ENCODE measurements at places on chromosomes 7 and 10.

GRCh38 chr7:50807026-50807730 is 24.5 kb upstream of the GRB10 start:
- peak; percentile 52 for DNase-seq

DNA sequence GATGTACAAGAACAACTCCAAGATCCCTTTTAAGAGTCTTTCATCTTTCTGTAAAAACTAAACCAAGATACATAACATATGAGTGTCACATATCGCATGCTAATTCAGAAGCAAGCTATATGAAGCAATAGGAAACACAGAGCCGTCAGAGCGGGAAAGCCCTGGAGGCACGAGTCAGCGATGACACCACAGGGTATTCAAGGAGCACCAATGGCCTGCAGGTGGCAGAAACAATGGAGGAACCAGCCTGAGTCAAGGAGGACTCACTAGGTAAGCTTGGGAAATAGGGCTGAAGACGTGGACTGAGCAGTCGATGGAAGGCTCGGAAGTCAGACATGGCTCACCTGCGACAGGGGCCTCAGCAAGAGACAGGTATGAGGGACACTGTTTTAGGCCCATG is 214.4 kb downstream of the FAM107B start:
- peak; percentile 80 for DNase-seq

DNA sequence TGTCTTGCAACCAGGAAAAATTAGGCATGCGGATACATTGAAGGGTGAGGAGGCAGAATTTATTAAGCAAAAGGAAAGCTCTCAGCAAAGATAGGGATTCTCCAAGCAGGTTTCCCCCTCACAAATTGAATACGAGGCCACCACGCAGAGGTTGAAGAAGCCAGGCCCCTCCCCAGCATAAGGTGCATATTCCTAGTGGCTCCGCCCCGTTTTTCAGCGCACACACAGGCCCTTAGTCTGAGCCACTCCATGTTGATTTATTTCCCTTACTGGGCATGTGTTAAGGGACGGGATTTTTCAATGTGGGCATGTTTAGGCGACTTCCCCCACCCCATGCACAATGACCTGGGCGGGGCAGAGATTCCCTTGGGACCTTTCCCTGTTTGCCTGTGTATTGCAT is 24.9 kb downstream of the PPP2R2D start:
- no peak for DNase-seq

- DNase-seq: no peak
These were observed 91.4 kb upstream of the NAMPT start for GRCh38 chr7:106376026-106376799.

DNA sequence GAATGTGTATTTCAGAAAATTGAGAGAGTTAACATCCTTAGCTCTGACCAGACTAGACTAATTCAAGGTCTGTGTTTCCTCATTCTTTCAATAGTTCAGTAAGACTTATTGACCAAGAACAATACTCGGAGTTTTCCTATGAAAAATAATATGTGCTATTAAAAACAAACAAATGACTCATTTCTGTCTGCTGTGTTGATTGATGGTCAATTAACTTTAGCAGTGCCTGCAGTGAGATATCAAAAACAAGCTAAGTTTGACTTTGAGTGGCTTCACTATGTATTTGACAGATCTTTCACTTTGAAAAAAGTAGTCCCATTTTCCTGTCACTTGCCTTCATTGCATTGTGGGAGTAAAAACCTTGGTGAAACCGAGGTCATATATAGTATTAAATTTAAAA is 91.0 kb downstream of the GNAT3 start:
- DNase-seq: no peak

DNA sequence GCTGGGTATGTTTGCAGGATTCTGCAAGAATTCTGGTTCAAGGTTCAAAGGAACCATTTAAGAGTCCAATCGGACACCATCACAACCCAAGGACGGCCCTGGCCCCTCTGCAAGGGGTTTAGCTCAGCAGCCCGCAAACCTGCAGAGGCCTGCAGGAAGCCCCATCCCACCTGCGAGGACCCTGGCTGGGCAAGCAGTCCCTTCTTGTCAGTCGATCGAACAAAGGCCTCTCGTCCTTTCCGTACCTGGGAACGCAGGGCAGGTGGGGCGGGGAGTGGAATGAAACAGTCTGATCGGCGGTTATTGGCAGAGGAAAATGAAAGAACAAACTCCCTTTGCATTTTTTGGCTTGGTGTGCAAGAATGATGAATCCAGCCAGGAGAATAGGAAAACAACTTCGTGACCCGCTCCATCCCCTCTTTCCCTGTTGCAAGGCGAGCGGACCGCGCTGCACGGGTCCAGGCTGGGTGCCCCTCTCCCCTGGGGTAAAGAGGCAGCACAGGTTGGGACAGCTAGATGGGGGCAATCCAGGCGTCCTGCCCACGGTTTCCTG is 73.7 kb downstream of the INSIG1 start:
- DNase-seq: no peak

GRCh38 chr7:31794851-31795344 is 107.9 kb downstream of the PPP1R17 start:
- peak; percentile 61 for DNase-seq

DNA sequence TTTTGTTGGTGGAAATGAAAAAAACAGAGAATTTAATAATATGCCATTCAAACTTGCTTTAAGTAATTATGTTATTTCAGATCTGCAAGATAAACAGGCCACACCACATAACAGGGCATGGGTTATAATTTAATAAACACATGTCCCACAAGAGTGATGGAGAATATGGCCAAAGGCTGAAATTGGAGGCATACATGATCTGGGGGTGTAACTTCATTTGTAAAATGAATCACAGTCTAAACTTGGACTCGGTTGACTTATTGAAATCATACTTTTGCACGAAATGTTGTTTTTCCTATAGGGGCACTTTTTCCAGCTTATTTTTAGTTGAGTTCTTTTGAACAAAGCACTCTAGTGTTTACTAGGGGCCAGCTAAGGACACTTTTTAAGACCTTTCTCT is 151.6 kb downstream of the TMEM26 start:
- DNase-seq: no peak

- no peak for DNase-seq
These were observed 11.1 kb downstream of the CAMK1D start for GRCh38 chr10:12360461-12360860.

- DNase-seq: no peak
These were observed 6.8 kb downstream of the TBATA start for GRCh38 chr10:70778267-70778924.

- no peak for DNase-seq
These were observed 2.8 kb downstream of the PRF1 start for GRCh38 chr10:70599791-70600190.

DNA sequence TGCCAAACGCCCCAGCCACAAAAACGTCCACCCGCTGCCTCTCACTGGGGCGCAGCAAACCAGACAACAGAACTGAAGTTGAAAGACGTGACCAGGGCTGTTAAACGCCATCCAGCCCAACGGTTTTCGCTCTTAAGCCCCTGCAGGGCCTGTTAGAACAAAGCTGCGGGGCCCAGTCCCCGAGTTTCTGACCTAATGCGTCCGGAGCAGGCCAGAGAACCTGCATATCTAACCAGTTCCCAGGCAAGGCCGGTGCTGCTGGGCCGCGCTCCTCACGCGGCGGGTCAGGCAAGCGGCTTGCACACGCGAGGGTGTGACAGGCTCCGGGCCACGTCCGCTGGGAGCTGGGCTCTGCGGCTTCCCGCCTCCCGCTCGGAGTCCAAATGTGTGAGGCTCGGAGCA is 87.0 kb downstream of the PTPRN2 start:
- no peak for DNase-seq

DNA sequence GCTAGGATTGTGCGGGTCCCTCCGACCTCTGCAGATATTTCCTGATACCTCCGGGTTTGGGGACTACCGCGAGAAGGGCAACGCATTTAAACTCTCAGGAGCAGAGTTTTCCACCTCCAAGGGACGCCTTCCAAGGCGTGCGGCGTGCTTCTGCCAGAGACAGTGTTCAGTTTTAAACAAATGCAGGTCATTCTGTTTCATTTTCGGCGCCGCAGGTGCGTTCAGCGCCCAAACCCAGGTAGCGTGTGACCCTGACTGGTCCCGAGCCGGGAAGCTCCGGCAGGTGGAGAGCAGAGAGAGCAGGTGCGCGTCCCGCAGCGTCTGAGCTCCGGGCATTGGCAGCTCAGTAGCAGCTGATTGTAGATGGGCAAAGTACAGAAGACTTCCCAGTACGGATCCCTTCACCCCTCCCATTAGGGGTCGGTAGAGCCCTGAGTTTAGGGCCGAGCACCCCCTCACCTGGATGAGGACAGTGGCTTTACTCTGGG is 1.4 kb upstream of the CYP26A1 start:
- no peak for DNase-seq

DNA sequence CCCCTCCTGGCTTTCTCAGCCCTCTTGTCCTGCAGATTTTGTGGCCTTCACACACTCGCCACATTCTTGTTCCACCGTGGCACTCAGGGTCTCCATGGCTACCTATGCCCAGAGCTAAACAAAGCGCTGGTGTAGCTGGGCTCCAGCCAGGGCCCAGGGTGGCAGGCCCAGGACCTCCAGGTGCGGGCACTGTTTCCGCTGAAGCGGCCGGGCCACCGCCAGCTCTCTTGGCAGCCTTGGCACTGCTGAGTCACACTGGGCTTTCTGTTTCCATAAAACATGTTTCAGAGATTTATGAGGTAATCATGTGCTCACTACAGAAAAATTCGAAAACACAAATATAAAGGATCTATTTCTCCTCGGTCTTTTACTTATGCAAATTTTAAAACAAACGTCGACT is 51.3 kb downstream of the AOC1 start:
- peak; percentile 46 for DNase-seq

GRCh38 chr7:23205909-23206767 is 24.3 kb downstream of the NUP42 start:
- no peak for DNase-seq

GRCh38 chr7:19268737-19269136 is 123.5 kb upstream of the FERD3L start:
- peak; percentile 13 for DNase-seq

- DNase-seq: no peak
These were observed 24.3 kb downstream of the GRID1 start for GRCh38 chr10:86342111-86342863.

DNA sequence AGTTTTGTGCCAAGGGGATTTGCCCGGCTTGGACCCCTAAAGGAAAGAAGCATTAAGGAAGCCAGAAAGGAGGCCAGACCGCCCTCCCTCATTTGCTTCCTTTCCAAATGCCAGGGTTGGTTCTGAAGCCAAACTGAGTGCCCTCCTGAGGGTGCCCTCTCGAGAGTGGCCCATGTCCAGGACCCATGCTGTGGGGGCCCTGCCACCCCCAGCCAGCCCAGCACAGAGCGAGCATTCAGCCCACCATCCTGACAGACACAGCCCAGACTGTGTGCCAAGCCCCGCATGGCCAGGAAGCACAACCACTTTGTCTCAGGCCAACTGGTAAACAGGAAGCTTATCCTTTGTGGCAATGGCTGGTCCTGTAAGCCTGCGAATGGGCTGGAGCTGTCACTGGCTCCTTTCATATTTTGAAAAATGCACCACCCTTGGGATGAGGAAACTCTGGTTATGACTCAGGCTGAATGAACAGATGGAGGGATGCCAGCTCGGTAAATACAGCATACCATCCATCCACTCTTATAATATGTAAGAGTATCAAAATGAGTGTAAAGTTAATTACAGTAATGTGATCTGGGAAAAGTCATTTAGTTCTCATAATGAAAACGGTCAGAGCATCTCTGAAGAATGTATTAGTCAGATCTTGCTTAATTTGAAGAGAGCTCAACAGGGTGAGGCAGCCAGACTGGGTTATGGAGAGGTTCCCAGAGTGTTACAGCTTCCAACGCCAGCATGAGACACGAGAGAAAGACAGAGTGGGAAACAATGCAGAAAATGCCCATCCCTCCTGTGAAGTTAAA is 65.0 kb downstream of the STK17A start:
- peak; percentile 99 for DNase-seq

DNA sequence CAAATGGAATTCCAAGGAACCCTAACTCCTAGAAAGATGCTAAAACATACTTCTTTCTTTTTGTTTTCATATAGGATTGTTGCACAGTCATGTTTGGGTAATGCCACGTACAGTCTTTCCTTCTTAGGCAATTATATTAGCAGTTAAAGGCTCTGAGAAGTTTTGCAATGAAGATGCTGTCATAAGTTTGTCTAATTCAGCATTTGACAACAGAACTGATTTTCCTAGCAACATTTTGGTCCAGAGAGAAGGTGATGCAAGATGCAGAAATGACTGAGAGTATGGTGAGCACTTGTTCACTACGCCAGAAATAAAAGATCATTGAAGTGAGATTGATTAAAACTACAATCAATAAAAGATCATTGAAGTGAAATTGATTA is 184.0 kb upstream of the PLXNA4 start:
- DNase-seq: no peak

GRCh38 chr7:33781167-33781566 is 124.2 kb upstream of the BMPER start:
- no peak for DNase-seq

DNA sequence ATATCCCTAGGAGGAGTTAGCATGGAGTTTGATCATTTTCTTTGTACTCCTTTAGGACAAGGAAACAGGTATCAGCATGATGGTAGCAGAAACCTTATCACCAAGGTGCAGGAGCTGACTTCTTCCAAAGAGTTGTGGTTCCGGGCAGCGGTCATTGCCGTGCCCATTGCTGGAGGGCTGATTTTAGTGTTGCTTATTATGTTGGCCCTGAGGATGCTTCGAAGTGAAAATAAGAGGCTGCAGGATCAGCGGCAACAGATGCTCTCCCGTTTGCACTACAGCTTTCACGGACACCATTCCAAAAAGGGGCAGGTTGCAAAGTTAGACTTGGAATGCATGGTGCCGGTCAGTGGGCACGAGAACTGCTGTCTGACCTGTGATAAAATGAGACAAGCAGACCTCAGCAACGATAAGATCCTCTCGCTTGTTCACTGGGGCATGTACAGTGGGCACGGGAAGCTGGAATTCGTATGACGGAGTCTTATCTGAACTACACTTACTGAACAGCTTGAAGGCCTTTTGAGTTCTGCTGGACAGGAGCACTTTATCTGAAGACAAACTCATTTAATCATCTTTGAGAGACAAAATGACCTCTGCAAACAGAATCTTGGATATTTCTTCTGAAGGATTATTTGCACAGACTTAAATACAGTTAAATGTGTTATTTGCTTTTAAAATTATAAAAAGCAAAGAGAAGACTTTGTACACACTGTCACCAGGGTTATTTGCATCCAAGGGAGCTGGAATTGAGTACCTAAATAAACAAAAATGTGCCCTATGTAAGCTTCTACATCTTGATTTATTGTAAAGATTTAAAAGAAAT is 4.8 kb downstream of the BAMBI start:
- no peak for DNase-seq

DNA sequence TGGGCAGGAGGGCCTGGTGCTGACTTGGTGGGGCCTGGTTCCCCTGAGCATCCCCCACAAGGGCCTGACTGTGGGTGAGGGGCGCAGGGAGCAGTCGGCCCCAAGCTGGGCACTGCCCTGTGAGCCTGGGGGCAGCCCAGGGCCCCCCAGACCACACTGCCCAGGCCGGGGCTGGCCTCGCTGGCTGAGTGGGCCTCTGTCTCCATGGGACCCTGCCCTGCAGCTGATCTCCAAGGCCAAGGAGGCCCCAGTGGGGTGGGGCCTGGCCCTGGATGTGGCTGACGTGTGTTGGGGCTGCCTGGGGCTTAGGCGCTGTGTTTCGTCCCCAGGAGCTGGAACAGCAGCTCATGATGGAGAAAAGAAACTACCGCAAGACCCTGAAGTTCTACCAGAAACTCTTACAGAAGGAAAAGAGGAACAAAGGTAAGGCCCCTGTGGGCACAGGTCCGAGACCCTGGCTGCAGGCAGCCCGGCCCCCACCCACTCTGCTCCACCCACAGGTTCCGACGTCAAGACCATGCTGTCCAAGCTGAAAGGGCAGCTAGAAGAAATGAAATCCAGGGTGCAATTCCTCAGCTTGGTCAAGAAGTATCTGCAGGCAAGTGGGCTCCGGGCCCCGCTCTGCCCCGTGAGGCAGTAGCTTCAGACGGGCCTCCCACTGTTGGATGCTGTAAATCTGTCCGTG is 23.5 kb upstream of the UTF1 start:
- DNase-seq: no peak

All from EL (cell line).